ENCODE measurements at places on chromosomes 11 and 22. TPM values are rescaled to one million over a fixed set of nuclear protein-coding genes. Genes with fewer than 3 reads are reported as not detected.

OR52A1 gene
- not detected for total RNA-seq

CDC42BPG gene
- 1.6 TPM for total RNA-seq

OR51B4 gene
- total RNA-seq = not detected

ANO1 gene
- 1.1 TPM for total RNA-seq

USP2 gene
- 0.60 TPM for total RNA-seq

MMP11 gene
- 0.13 TPM for total RNA-seq

LRRC56 gene
- total RNA-seq = 0.55 TPM

OR51B2 gene
- total RNA-seq = not detected

UBQLN3 gene
- not detected for total RNA-seq

GGTLC3 gene
- not detected for total RNA-seq

OR2AG1 gene
- not detected for total RNA-seq

OR52H1 gene
- not detected for total RNA-seq

SLC22A8 gene
- not detected for total RNA-seq

All from A549 treated with CpdA at 1 μM for 4 hours (cell line).